ENCODE measurements at places on chromosomes 11 and 22. TPM values are rescaled to one million over a fixed set of nuclear protein-coding genes. Genes with fewer than 3 reads are reported as not detected.
A peak's percentile ranks its signal among the peaks of the same experiment; 100 is the strongest.

GRCh38 chr22:20240900-20241299, 27.2 kb downstream of the RTN4R start:
- no peaks in the 10 kb centered on the region for H3K27me3 ChIP-seq
- H3K4me3 ChIP-seq, result no peak overlapping the region
- H3K4me1 ChIP-seq, result peaks cover 5% of the 10 kb centered on the region

DNA sequence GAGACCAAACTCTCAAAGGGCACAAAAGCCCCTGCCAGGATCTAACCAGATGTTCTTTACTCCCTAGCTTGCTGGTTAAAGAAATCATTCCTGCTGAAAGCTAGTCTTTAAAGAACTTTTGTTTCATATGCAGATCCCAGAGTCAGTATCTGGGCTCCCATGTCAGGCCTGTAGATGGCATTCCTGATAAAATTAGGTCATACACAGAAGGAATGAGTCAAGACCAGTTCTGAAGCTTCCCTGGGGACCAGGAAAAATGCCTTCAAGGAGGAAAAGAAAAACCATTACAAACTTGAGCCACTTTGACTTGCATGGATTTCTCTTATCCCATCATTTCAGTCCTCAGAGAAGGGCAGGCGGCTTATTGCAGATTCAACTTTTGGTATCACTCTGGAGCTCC, 5.9 kb downstream of the DBX1 start:
- H3K27me3 ChIP-seq, result peaks cover 41% of the 10 kb centered on the region
- no peaks in the 10 kb centered on the region for H3K4me1 ChIP-seq
- no peak overlapping the region for H3K27ac ChIP-seq
- peak; percentile 29 for DNase-seq
- no peaks in the 10 kb centered on the region for H3K36me3 ChIP-seq

DNA sequence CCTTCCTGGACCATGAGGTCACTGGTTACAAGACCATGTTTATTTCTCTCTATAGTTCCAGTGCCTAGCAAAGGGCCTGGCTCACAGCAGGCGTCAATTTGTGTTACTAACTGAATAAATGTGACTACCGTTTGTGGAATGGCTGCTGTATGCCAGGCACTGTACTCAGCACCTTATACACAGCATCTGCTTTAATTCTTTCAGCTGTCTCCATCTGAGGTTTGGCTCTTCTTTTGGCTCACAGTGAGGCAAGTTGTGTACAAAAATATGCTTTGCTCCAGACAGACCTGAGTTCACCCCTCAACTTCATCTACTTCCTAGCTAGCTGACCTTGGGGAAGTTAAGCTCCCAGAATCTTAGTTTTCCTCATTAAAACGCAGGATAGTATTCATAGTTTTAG, 75.3 kb upstream of the PHOX2A start:
- H3K4me1 ChIP-seq, result no peaks in the 10 kb centered on the region

GRCh38 chr11:67489203-67489884, 6.5 kb downstream of the AIP start:
- no peaks in the 10 kb centered on the region for H3K27me3 ChIP-seq
- H3K4me1 ChIP-seq, result no peaks in the 10 kb centered on the region
- H3K27ac ChIP-seq, result no peak overlapping the region
- no peak overlapping the region for H3K4me3 ChIP-seq
- peaks cover 20% of the 10 kb centered on the region for H3K36me3 ChIP-seq

GRCh38 chr11:77471558-77472193, 2.2 kb downstream of the PAK1 start:
- H3K4me1 ChIP-seq, result peaks cover 23% of the 10 kb centered on the region
- peak overlapping the region; percentile 96 for H3K27ac ChIP-seq
- H3K36me3 ChIP-seq, result no peaks in the 10 kb centered on the region
- no peaks in the 10 kb centered on the region for H3K27me3 ChIP-seq
- H3K4me3 ChIP-seq, result peak overlapping the region; percentile 83

DNA sequence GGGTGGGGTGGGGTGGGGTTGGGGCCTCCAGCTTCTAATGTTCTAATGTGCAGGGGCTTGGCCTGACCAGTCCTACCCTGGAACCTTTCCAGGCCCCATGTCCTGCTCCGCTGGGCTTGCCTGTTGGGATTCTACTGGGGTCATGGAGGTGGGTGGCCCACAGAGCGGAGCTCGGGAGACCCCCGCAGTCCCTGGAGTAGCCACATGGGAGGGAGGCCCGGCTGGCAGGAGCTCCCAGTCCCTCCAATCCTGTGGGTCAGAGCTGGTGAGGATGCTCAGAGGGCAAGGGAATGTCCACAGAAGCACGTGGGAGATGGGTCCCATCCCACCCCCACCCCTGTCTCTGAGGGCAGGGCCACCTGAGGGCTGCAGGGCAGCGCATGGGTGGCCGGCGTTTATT, 2.9 kb downstream of the SEPTIN5 start:
- H3K27ac ChIP-seq, result no peak overlapping the region
- DNase-seq, result no peak
- H3K4me3 ChIP-seq, result 0 out of 2 replicates have a peak overlapping the region, but pooled peaks have one; percentile 38
- peaks cover 30% of the 10 kb centered on the region for H3K27me3 ChIP-seq

DNA sequence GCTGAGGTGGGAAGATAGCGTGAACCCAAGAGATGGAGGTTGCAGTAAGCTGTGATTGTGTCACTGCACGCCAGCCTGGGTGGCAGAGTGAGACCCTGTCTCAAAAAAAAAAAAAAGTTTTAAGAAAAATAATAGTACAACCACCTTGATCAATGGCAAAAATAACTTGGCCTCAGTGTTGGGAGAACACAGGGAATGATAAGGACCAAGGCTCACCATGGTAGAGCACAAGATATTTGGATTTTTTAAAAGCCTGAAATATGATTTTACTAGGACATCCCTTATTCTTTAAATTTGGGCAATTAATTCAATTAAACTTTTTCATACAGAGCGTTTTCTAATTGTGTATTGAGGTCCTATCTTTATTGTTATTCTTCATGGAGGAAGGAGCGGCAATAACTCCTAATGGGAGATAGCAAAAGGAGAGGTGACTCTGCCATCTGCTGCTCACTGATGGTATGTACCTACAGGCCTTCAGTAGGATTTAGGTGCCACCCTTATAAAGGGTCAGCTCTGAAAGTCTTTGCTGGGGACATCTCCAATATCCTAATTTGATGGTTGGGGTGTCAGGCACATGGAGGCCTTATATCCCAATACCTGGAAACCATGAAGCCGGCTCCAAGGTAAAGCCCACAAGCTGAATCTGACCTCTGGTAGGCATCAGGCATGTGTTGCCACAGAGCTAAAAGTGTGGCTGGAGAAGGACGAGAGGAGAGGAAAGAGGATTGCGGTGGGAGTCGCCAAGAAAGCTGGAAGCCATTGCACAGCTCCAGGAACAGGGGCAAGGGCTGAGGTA, 21.9 kb upstream of the POLD3 start:
- H3K36me3 ChIP-seq, result no peaks in the 10 kb centered on the region
- H3K4me3 ChIP-seq, result no peak overlapping the region
- peak; percentile 57 for DNase-seq

DNA sequence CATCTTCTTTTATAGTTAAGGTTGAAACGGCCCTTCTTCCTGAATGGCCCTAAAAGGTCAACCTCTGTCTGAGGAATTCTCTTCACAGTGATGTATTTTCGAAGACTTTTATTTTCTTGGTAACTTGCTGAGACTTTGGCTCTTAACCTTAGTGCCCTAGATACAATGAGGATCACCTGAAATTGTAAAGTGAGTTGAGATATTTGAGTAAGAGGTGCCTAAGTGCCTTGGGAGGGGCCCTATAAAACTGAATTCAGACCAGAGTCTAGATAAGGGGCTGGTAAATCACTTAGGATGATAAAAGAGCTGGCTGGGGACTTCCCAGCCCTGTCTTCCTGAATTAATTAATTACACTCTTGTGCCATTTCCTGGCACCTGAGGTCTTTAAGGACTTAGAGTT, 505.6 kb upstream of the KIRREL3 start:
- no peak overlapping the region for H3K27ac ChIP-seq
- H3K27me3 ChIP-seq, result no peaks in the 10 kb centered on the region
- H3K4me1 ChIP-seq, result no peaks in the 10 kb centered on the region
- DNase-seq, result no peak

DNA sequence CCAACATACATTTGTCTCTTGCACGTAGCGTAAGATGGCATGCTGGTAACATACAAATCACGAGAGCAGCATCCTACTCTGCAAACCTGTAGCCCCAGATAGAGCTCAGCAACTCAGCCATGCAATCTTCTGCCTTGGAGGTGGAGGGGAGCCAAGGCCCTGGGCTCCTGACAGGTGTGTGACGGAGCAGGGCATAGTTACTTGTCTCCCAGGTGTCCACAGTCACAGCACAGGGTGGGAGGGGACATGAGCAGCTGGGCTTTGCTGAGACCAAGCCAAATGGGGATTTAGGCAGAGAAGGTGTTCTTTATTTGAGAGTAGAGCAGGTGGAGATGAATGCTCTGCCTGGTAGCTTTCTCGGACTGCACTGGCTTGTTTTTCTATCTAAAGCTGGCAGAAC, 111.7 kb downstream of the TEAD1 start:
- no peaks in the 10 kb centered on the region for H3K27me3 ChIP-seq
- no peak overlapping the region for H3K4me3 ChIP-seq
- no peak overlapping the region for H3K27ac ChIP-seq
- H3K36me3 ChIP-seq, result peaks cover 9% of the 10 kb centered on the region

DNA sequence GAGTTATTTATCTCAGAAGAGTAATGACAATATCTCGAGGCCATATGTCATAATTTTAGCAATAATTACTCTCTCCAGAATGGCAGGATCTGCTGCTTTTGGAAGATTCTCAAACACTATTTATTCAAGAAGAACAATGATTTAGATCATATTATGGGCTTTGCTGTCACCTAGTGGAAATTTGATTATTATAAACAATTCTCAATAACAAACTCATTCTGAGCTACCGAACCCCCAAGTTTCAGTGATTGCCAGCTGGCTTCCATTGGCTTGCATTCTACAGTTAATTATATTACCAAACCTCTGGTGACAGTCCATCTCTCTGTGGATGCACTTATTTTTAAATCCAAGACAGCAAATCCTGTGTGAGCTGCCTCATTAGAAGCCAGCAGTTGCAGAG, 27.9 kb upstream of the SLC36A4 start:
- no peak overlapping the region for H3K4me3 ChIP-seq
- no peaks in the 10 kb centered on the region for H3K4me1 ChIP-seq
- H3K27ac ChIP-seq, result no peak overlapping the region
- no peaks in the 10 kb centered on the region for H3K36me3 ChIP-seq
- H3K27me3 ChIP-seq, result no peaks in the 10 kb centered on the region
- no peak for DNase-seq

DNA sequence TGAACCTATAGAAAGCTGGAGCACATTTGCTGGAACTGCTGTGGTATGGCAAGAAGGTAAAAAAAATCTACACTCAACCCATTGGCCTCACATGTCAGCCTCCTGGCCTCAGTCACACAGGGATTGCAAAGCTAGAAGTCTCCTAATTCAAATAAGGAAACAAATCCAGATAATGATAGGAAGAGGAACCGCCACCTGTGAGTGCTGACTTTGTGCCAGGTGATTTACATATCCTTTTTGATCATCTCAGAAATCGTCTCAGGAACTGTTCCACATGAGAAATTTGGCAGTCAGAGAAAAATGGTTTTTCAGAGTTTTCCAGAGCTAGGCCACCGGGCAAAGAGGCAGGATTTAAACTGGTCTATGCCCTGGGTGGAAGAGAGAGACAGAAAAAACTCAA, 986 bp downstream of the NLRP10 start:
- no peaks in the 10 kb centered on the region for H3K36me3 ChIP-seq
- no peaks in the 10 kb centered on the region for H3K27me3 ChIP-seq
- no peaks in the 10 kb centered on the region for H3K4me1 ChIP-seq
- no peak for DNase-seq
- no peak overlapping the region for H3K27ac ChIP-seq
- no peak overlapping the region for H3K4me3 ChIP-seq

GRCh38 chr22:46519377-46519776, 18.0 kb downstream of the CELSR1 start:
- H3K4me1 ChIP-seq, result no peaks in the 10 kb centered on the region
- no peak overlapping the region for H3K27ac ChIP-seq
- H3K4me3 ChIP-seq, result no peak overlapping the region
- DNase-seq, result no peak

DNA sequence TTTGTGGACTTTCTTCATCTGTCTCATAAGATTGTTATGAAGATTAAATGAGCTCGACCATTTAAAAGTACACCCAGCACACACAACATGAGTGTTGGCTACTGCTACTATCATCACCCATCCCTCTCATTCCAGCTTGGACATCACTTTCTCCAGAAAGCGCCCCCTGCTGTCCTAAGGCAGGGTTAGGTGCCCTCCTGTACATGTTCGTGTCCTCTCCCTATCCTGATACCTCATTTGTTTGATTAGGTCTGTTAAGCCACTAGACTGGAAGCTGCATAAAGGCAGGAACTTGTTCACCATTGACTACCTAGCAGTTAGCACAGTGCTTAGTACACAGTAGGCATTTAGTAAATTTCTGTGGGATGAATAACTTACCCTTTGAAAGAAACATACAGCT, 85.5 kb downstream of the ENTHD1 start:
- no peak overlapping the region for H3K4me3 ChIP-seq
- H3K27ac ChIP-seq, result no peak overlapping the region
- H3K36me3 ChIP-seq, result no peaks in the 10 kb centered on the region
- no peaks in the 10 kb centered on the region for H3K27me3 ChIP-seq
- no peaks in the 10 kb centered on the region for H3K4me1 ChIP-seq
- DNase-seq, result peak; percentile 64

GRCh38 chr11:132062541-132062940, 692.1 kb downstream of the NTM start:
- H3K27ac ChIP-seq, result no peak overlapping the region
- no peak overlapping the region for H3K4me3 ChIP-seq

GRCh38 chr11:102253020-102253715, 64.1 kb upstream of the BIRC3 start:
- DNase-seq, result peak; percentile 42
- no peaks in the 10 kb centered on the region for H3K27me3 ChIP-seq

- H3K4me3 ChIP-seq, result no peak overlapping the region
- no peaks in the 10 kb centered on the region for H3K27me3 ChIP-seq
- no peaks in the 10 kb centered on the region for H3K4me1 ChIP-seq
- H3K27ac ChIP-seq, result no peak overlapping the region
- no peak for DNase-seq
Observed at GRCh38 chr11:114175706-114176105, 116.2 kb downstream of the ZBTB16 start.

Gene NELL1
- total RNA-seq, result 0.09 TPM

Gene OR2AT4
- not detected for total RNA-seq

Gene MMP7
- not detected for total RNA-seq

Gene PKP3
- total RNA-seq, result 41.7 TPM

Gene MUC5AC
- not detected for total RNA-seq

Gene NNMT
- total RNA-seq, result not detected

Gene SNX32
- 1.2 TPM for total RNA-seq

Gene EML3
- total RNA-seq, result 40.6 TPM

Gene IGSF9B
- 26.3 TPM for total RNA-seq

Gene OR8G5
- not detected for total RNA-seq

Measured in H9 (cell line).